Myometrial cell (primary cell): ENCODE measurements at places on chromosomes 4 and X. TPM values are rescaled to one million over a fixed set of nuclear protein-coding genes. Genes with fewer than 3 reads are reported as not detected.

NLGN3 gene
- not detected in 2 replicates for total RNA-seq

GAGE2A gene
- total RNA-seq: not detected in 2 replicates

EDA gene
- total RNA-seq: under 0.01 TPM in 1 of 2 replicates, not detected in the other

PDHA2 gene
- total RNA-seq: not detected in 2 replicates

GAGE13 gene
- total RNA-seq: not detected in 2 replicates

P2RY4 gene
- not detected in 2 replicates for total RNA-seq

ETDB gene
- total RNA-seq: not detected in 2 replicates

HTN1 gene
- not detected in 2 replicates for total RNA-seq

CT45A6 gene
- not detected in 2 replicates for total RNA-seq

CDS1 gene
- total RNA-seq: 0.18 TPM in 1 of 2 replicates, not detected in the other

MSANTD1 gene
- not detected in 2 replicates for total RNA-seq

USP17L13 gene
- not detected in 2 replicates for total RNA-seq

RBMX gene
- total RNA-seq: 226 and 295 TPM in 2 replicates

DSPP gene
- total RNA-seq: not detected in 2 replicates

UGT2B10 gene
- not detected in 2 replicates for total RNA-seq

TEX13C gene
- not detected in 2 replicates for total RNA-seq

GAGE1 gene
- total RNA-seq: not detected in 2 replicates

FHL1 gene
- total RNA-seq: 53.0 and 57.1 TPM in 2 replicates

CNOT6L gene
- total RNA-seq: 2.6 and 6.0 TPM in 2 replicates

ARL9 gene
- total RNA-seq: 0.29 and 0.71 TPM in 2 replicates

IBSP gene
- not detected in 2 replicates for total RNA-seq

CCDC110 gene
- 0.58 and 0.71 TPM in 2 replicates for total RNA-seq

LRP2BP gene
- total RNA-seq: 0.18 TPM in 1 of 2 replicates, not detected in the other

TCEAL5 gene
- total RNA-seq: not detected in 2 replicates

LDOC1 gene
- total RNA-seq: 15.2 and 24.8 TPM in 2 replicates

PRR27 gene
- total RNA-seq: not detected in 2 replicates

PPEF1 gene
- not detected in 2 replicates for total RNA-seq

CPEB2 gene
- total RNA-seq: 3.2 and 6.2 TPM in 2 replicates

SCD5 gene
- 1.1 and 4.0 TPM in 2 replicates for total RNA-seq

MID1 gene
- 7.2 and 9.9 TPM in 2 replicates for total RNA-seq

RPL10 gene
- 6,121 and 9,090 TPM in 2 replicates for total RNA-seq

IRAK1 gene
- total RNA-seq: 80.8 and 96.9 TPM in 2 replicates

MFSD8 gene
- total RNA-seq: 14.5 and 20.5 TPM in 2 replicates

F8 gene
- total RNA-seq: 0.86 and 2.3 TPM in 2 replicates

FMR1NB gene
- total RNA-seq: not detected in 2 replicates

PPP2R2C gene
- total RNA-seq: not detected in 2 replicates

USP26 gene
- total RNA-seq: not detected in 2 replicates

VCX gene
- total RNA-seq: not detected in 2 replicates

SOD3 gene
- total RNA-seq: 1.4 and 5.3 TPM in 2 replicates

TGIF2LX gene
- not detected in 2 replicates for total RNA-seq

FAM184B gene
- not detected in 2 replicates for total RNA-seq

SPON2 gene
- total RNA-seq: 454 and 490 TPM in 2 replicates

APELA gene
- total RNA-seq: not detected in 2 replicates

KLB gene
- total RNA-seq: not detected in 2 replicates

AR gene
- 3.4 and 3.7 TPM in 2 replicates for total RNA-seq

BMP3 gene
- not detected in 2 replicates for total RNA-seq

ART3 gene
- not detected in 2 replicates for total RNA-seq

TECRL gene
- total RNA-seq: not detected in 2 replicates

DMD gene
- total RNA-seq: 3.2 and 7.1 TPM in 2 replicates

ANXA3 gene
- 20.8 and 26.4 TPM in 2 replicates for total RNA-seq

GAGE10 gene
- total RNA-seq: not detected in 2 replicates
